ENCODE measurements at places on chromosomes 16 and 17.

DNA sequence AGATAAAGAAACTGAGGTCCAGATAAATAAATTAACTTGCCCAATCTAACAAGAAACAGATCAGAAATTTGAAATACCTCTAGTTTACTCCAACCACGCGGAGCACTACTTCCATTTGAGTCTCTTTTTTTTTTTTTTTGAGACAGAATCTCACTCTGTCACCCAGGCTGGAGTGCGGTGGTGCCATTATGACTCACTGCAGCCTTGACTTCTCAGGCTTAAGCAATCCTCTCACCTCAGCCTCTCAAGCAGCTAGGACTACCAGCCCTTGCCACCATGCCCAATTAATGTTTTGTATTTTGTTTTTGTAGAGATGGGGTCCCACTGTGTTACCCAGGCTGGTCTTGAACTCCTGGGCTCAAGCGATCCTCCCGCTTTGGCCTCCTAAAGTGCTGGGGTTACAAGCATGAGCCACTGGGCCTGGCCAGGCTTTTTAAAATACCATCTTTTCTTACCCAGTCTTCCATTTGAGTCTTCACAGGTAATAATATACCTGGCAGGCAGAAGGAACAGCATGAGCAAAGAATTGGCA is 3.3 kb upstream of the NACA2 start:
- no peak for DNase-seq

- no peak for DNase-seq
Measured at GRCh38 chr16:20744922-20745440, 3.4 kb upstream of the THUMPD1 start.

- no peak for DNase-seq
Measured at GRCh38 chr16:79379095-79379494, 221.4 kb downstream of the MAF start.

DNA sequence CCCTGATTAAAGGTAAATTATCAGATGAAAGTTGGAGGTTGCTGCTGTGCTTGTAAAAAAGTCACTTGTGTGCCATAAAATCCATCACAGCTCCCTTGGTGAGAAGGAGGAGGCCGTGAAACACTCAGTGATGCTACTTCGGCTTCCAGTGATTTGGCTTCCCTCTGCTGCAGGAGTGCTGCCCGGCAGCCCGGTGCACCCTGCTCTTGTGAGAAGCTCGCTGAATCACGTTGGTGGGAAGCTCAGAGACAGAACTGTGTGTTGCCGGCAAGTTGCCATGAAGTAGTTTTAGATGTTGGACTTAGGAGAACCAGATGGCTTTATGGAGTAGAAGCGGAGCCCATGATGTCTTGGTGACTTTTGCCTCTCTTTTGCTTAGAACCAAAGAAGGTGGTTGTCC is 33.3 kb downstream of the MSI2 start:
- DNase-seq = no peak

- no peak for DNase-seq
Measured at GRCh38 chr17:61313461-61314326, 85.9 kb upstream of the TBX2 start.

DNA sequence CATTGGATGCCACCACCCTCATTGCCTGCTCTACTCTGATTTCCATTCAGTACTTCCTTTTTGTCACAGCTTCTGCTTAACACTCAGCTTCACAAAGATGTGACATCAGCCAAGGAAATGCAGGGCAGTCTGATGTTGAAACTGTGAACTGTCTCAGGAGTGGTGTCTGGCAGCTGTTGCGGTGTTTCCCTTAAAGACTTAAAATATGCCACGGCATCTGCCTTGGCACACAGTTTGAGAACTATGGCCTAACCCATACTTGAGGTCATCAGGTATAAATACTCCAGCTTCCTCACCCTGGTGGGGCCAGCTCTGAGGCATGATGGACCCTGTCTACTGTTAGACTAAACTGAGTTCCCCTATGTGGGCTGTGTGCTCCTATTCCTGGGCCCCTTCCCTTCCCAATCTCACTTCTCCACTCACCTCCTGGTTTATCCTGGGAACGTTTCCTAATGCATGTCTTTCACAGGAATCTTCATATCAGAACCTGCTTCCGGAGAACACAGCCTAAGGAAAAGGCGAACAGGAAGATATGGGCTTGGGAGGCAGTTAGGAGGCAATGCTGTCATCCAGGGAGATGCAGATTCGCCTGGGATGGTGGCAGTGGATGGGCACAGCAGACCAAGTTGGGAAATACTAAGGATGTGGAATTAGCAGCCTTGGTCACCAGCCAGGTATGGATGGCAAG is 96.5 kb downstream of the WSCD1 start:
- no peak for DNase-seq

DNA sequence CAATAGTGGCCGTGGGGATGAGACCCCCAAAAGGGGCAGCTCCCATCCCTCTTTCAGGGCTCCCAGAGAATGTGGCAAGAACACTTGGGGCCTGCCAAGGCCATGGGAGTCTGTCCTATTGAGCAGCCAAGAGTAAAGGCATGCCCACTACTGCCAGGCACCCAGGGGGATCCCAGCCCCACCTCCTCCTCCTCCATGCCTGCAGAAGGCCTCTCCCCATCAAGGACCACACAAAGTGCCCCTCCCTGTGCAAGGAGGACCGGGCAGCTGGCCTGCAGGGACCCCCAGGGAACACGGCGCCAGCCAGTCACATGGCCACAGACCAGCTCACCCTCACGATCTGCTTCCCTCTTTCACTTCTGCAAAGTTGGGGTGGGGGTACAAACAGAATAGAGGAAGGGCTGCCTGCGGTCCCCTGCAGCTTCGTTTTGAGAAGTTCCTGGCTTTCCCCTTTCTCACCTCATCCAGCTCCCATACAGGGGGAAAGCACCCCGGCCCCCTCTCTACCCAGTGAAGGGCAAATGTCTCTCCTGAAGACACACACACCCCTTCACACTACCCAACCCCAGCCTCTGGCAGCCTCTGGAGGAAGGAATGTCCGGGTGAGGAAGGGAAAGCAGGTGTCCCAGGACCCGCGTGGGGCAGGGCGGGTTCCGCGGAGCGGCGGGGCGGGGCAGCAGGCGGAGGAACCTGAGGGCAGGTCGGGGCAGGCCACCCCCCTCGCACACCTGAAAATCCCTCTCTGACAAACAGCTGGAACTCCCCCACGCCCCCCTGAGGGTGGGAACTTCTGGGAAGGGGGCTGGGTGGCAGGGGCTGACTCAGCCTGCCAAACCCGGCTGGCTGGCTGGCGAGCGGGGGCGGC is 2.0 kb downstream of the PPP1R9B start:
- DNase-seq = peak; percentile 69

GRCh38 chr17:4769628-4770027 is 2.1 kb upstream of the TM4SF5 start:
- no peak for DNase-seq

- no peak for DNase-seq
Measured at GRCh38 chr16:11181242-11181898, 74.6 kb downstream of the SOCS1 start.

GRCh38 chr17:74213861-74214391 is 555 bp downstream of the TTYH2 start:
- no peak for DNase-seq

GRCh38 chr17:8126491-8127066 is 2.7 kb upstream of the HES7 start:
- DNase-seq = no peak

DNA sequence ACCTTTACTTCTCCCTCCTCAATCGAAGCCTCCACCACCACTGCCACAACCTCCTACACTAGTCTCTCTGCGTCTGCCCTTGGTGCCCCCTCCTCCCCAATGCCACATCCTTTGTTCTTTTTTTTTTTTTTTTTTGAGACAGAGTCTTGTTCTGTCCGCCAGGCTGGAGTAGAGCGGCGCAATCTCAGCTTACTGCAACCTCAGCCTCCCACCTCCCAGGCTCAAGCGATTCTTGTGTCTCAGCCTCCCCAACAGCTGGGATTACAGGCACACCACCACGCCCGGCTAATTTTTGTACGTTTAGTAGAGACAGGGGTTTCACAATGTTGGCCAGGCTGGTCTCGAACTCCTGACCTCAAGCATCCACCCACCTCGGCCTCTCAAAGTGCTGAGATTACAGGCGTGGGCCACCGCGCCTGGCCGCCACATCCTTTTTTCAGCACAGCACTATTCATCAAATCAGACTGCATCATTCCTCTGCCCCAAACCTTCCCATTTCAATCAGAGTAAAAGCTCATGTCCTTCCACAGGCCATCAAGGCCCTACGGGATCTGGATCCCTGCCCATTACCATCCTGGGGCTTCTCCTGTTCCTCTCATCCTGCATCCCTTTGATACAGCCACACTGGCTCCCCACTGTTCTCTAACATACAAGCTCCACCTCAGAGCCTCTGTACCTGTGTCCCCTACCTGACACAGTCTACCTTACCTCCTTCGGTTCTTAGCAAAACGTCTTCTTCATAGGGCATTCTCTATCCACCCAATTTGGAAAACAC is 2.0 kb downstream of the KLHL11 start:
- no peak for DNase-seq

DNA sequence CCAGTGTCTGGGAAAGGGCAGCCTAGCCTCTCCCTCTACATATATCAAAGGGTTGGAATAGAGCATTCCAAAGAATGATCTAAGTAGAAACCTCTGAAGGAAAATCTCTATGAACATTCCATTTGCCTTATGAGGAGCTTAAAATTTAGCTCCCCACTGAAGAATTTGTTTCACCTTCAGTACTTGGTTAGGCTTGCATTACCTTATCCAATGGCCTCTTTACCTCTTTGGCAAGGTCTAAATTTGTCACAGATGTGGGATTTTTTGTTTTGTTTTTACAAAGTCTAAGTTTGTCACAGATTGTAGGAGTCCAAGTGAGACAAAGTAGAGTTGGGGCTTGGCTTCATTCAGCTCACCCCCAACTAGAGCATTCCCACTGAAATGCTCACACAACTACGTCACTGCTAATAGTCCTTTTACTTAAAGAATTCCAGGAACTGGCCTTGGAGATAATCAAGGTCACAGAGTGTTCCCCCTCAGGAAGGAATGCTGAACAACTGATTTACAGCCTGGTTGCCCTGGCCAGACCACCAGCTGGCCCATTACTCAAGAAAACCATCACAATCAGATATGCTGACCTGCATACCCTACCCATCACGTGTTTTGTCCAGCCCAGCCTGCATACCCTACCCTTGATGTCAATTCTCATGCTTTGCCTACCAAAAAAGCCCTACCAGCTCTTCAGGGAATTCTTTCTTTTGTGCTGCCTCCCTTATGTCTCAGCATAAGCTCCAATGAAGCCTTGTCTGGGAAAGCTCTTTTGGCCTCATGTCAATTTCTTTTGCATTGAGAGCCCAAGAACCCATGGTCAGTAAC is 26.5 kb upstream of the PPM1D start:
- DNase-seq = no peak

DNA sequence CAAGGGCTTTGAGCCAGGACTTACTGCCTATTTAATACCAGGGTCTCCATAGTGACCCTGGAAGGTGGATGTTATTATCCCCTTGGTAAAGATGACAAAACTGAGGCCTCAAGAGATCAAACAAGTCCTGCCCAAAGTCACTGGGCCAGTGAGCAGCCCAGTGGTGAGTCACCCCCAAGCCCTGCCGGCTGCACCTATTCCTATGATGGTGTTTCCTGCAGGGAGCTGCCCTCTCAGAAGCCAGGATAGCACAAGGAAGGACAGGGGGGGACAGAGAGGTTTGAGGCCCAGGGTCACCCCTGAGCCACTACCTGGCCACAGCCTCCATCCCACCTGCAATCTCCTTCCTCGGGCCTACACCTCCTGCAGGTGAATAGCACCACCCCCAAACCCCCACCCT is 90.9 kb downstream of the SDK2 start:
- no peak for DNase-seq

GRCh38 chr16:89044418-89045180 is 49.1 kb upstream of the ACSF3 start:
- no peak for DNase-seq

GRCh38 chr17:42578282-42578869 is 847 bp upstream of the PSMC3IP start:
- DNase-seq = peak; percentile 81

DNA sequence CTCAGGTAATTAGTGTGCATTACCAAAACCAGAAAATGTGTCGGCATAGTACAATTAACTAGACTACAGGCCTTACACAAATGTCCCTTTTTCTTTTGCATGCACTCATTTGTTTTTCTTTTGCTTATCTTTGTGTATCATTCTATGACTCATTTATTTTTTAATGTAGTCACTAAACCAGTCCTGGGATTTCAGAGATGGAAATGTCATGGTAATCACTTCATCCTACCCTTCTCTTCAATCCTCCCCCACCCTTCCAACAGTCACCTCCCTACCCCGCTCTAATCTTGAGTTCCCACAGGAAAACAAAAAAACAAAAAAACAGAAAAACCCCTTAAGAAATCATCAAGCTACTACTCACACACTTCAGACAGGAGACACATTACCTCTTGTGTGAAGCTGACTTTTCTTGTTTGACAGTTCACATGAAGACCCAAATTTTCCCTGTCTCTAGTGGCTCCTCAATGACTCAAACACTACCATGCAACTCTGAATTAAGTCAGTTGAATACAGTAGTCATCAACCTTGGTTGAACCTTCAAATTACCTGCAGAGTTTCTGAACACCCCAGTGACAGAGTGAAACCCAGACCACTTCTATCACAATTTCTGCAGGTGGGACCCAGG is 242.4 kb upstream of the SALL1 start:
- DNase-seq = no peak

DNA sequence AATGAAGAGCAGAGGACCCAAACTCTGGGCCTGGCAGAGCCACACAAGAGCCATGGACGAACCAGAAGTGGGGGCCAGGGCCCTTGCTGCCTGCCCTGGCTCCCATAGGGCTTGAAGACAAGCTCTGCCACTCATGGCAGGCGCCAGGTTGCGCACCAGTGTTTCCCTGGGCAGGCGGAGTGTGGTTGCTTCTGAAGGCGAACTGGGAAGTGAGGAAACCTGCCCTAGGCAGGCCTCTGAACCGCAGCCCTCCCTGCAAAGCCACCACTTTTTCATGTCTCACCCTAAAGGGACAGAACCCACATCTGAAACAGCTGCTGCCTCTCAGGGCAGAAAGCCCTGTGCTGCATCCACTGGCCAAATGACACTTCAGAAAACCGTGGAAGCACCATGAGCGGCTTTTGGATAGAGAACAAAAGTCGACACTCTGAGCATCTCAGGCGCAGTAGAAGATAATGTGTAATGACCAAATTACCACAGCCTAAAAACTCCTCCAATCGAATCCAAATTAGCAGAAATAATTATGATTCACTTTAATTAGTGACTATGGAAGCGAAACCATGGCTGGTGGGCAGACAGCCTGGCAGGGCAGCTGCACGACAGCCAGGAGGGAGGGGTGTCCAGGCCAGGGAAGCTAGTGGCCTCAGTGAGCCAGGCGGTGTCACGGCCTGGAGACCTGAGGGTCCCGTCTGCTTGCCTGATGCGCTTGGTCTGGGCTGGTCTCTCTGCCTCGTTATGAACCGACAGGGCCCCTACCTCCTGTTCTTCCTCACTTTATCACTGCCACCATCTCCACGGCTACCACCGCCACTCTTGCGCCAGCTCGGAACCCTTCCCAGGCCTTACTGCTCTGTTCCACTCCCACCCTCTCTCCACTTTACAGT is 59.1 kb downstream of the PRMT7 start:
- DNase-seq = peak; percentile 42
